ENCODE measurements at places on chromosomes 5 and 9.
A peak's percentile ranks its signal among the peaks of the same experiment; 100 is the strongest.

GRCh38 chr9:7392148-7392547 lies 407.4 kb downstream of the DMAC1 start:
- no peak for DNase-seq

DNA sequence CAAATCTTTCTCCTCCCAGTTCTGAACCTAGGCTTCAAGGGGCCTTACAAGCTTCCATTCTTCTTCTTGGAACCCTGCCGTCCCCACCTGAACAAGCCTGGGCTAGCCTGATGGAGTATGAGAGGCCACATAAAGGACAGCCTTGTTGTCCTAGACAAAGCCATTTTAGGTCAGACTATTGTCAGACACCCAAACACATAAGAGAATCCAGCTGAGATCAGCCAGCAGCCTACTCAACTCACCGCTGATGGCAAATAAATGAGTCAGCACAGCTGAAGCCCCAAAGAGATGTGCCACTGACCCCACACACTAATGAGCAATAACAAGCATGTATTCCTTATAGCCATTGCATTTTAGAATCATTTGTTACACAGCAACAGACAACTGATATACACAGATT lies 33.8 kb downstream of the SVEP1 start:
- DNase-seq, result no peak

GRCh38 chr9:72315510-72316311 lies 49.3 kb downstream of the ZFAND5 start:
- DNase-seq, result no peak

DNA sequence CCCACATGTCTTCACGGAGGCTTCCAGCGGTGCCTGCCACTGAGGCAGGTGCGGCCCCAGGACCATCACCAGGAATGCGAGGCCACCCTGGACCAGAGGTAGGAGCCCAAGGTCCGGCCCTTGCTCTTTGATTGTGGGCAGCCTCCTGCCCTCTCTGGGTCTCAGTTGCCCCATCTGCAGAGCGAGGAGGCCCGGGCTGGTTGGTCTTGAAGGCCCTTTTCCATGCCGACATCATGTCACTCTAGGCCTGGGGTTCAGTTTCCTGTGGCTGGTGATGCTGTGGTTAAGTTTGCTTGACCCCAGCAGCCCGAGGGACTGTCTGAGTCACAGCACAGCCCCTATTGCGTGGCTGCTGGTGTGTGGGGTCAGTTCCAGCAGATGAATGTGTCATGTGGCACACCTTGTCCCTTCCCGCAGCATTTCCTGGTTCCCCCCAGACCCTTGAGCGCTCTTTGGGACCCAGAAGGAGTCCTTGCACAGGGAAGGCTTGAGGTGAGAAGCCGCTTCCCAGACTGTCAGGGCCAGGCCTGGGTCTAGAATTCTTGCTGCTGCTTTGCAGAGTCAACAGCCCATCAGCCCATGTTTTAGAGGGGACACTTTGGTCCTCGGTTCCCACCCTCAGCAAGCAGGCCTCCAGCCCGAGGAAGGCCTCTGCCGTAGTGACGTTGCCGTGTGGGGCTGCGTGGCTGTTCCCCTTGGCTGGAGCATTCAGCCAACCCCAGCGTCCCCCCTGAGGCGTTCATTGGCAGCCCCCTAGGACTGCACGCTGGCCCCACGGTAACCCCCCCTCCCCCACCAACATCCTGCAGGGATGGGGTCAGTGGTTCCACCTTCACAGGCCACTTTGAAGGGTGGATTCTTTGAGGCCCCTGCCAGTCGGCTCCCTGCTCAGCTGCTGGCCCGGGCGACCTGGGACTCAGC lies 31.0 kb upstream of the HMCN2 start:
- no peak for DNase-seq

DNA sequence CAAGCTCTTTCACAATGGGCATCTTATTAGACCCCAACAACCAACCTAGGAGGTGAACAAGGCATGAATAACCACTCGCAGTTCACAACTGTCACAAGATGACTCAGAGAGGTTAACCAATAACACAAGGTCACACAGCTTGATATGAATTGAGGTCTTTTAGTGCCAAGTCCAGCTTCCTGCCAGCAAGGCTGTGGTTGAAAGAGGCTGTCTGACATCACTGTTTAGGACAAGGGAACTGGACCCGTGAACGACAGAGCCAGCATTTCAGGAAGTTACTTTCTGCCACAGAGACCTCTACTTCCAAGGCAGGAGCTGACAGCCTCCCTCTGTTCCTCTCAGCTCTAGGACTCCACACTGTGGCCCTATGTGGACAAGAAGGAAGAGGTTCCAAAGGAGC lies 53.4 kb upstream of the ALDH1B1 start:
- no peak for DNase-seq

- no peak for DNase-seq
These were observed 41.3 kb downstream of the DMXL1 start for GRCh38 chr5:119112151-119112550.

GRCh38 chr5:167797933-167798332 lies 493.5 kb upstream of the WWC1 start:
- no peak for DNase-seq

DNA sequence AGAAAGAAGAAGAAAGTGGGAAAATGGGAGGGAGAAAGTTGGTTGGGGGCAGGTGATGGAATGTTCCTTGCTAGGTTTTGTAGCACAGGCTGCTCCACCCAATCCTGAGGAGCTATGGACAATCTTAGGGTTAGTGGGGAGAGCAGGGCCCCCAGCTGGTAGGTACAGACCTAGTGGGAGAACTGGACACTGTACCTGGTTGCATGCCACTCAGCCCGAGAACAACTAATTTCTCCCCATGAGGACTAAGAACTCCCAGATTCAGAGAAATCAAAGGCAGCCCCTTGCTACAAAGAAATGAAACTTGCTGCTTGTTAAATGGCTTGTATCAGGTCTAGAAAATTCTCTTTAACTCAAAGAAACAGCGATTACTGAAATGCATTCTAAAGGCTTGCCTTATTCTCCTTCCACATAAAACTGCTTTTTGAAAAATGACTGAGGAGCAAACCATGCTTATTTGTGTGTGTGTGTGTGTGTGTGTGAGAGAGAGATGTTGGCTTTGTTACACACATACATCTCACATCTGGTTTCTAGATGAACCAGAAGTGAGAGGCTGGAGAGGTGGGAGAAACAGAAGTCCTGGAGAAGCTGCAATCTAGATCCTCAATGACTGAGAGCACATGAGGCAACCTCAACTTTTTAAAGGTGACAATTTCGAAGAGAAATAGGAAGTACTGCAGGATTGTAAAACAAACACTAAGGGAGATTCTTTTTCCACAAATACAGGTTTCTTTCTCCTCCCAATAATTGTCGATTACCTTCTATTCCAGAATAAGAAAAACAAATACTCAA lies 28.9 kb downstream of the FYB1 start:
- no peak for DNase-seq

- no peak for DNase-seq
These were observed 632 bp upstream of the PRKAA1 start for GRCh38 chr5:40798801-40799210.

DNA sequence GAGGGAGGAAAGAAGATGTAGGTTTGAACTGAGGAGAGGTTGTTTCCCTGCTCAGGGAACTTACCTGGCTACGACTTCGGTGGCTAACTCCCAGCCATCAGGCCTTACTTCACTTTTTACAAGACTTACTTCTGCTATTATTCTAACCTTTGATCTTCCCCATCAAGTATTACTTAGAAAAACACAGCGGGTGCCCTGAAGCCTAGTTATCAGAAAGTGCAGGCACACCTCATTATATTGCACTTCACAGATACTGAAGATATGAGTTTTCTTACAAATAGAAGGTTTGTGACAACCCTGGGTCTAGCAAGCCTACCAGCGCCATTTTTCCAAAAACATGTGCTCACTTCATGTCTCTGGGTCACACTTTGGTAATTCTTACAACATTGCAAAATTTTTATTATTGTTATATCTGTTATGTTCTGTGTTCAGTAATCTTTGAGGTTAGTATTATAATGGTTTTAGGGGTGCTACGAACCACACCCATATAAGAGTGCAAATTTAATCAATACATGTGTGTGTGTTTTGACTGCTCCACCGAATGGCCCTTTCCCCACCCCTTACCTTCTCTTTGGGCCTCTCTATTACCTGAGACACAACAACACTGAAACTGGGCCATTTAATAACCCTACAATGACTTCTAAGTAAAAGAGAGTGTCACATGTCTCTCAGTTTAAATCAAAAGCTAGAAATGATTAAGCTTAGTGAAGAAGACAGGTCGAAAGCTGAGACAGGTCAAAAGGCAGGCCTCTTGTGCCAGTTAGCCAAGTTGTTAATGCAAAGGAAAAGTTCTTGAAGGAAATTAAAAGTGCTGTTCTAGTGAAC lies 2102.7 kb upstream of the WWC1 start:
- no peak for DNase-seq

- DNase-seq, result no peak
These were observed 111.1 kb downstream of the CACNA1B start for GRCh38 chr9:137988701-137989100.

DNA sequence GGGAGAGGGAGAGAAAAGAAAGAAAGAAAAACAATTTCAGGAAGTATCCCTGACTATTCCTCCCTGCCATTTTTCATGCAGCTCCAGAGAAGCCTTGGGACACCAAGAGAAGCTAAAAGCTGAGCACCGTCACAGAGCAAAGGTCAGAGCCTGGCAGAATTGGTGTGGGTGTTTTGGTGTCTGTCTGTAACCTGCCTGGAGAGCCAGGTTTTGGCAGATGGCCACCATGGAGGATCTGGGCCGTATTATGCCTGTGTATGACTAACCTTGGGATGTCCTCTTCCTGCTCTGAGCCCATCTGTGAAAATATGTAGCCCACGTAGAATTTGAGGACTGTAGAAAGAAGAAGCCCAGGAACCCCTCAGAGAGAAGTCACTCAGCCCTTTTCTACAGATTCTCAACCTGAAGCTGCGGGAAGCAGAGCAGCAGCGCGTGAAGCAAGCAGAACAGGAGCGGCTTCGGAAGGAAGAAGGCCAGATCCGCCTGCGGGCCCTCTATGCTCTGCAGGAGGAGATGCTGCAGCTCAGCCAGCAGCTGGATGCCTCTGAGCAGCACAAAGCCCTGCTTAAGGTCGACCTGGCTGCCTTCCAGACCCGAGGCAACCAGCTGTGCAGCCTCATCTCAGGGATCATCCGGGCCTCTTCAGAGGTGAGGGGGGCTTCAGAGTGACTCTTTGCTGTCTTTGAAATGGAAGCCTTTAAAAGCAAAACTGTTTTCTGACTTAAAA lies 18.8 kb downstream of the GLE1 start:
- no peak for DNase-seq

- DNase-seq, result no peak
These were observed 17.6 kb downstream of the TENT4A start for GRCh38 chr5:6730807-6731206.

DNA sequence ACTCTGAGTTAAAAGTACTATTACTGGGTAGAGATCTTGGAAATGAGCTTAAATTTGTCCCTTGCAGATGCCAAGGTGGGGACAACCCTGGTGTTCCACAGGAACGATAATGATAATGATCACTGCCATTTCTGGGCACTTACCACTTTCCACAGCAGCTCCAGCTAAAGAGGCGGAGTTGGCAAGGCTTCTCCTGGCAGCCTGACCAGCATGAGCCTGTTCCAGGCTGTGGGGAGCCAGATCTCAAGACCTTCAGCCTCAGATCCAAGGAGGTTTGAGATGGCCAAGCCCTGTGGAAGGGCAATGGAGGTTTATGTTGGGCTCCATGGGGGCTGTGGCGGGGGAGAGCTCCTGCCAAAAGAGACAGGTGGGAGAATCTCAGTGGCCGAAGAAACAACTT lies 244.9 kb upstream of the MVB12B start:
- no peak for DNase-seq

- peak; percentile 28 for DNase-seq
These were observed 847.0 kb downstream of the TLE1 start for GRCh38 chr9:80842389-80842788.

DNA sequence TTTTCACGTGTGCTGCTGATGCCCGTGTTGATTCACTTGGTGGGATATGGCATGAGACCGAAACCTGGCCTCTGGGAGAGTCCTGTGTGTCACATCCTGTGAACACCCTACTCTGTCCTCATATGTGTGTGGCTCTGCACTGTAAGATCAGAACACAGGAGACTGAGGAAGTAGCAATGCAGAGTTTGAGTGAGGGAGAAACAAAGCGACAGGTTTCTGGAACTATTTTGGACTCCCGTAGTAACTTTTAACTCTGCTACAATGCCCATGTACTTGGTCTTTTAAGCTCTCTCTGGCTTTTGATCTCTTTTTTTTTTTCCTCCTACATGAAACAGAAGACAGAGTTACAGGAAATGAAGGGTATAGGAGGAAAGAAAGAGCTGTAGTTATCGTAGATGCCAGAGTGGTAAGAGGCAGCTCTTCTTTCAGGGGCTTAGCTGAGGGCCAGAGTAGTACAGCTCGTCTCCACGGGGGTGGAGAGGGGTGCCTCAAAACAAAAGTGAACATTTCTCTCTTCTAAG lies 26.6 kb downstream of the GRAMD2B start:
- DNase-seq, result no peak

DNA sequence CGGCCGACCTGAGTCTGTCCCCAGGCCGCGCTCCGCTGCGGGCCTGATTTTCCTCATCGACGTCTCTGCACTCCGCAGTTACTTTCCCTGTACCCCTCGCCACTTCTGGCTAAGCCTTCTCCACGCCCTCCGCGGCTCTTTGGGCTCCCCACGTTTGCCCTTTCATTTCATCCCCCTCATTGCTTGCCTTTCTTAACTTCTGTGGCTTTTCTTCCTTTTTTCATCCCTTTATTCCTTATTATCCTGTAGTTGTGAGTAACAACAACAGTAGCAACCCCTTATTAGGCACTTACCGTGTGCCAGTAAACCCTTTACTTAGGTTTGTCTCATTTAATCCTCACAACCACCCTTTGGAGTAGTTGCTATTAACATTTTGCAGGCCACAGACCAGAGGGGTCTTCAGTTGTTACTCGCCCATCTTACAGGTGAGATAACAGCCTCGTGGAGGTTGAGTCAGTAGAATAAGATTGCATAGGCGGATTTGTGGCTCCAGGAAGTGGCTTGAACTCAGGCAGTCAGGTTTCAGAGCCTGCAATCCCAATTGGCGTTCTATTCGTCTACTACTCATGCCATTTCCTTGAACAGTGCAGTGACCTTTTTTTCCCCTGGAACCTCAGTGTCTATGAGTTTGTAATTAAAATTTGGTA lies 724 bp downstream of the TCERG1 start:
- no peak for DNase-seq

- no peak for DNase-seq
These were observed 94.6 kb upstream of the DNAH5 start for GRCh38 chr5:14039063-14039462.

DNA sequence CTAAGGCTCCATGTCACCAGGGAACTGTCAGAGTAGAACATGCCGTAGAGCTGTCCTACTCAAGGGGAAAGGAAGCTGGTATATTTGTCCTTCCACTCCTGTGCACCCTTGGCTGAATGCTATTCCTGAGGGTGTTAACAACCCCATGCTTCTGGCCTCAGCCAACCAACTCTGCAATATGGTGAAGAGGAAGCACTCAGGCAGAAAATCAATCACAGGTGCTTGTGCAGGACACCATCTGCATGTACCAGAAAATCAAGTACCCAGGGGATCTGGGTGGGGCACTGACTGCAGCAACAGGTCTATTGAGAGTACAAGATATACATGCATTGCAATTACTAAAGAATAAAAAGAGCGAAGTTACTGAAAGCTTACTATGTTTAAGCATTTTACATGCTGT lies 51.4 kb upstream of the NEK6 start:
- no peak for DNase-seq

- no peak for DNase-seq
These were observed 73.3 kb upstream of the TBCA start for GRCh38 chr5:77849308-77849900.

- no peak for DNase-seq
These were observed 47.1 kb downstream of the SPIN1 start for GRCh38 chr9:88435336-88435735.

GRCh38 chr5:119063579-119064379 lies 7.1 kb upstream of the DMXL1 start:
- DNase-seq, result no peak

GRCh38 chr5:36392186-36392585 lies 90.5 kb upstream of the RANBP3L start:
- no peak for DNase-seq
